ENCODE measurements at places on chromosomes 6 and 20. TPM values are rescaled to one million over a fixed set of nuclear protein-coding genes. Genes with fewer than 3 reads are reported as not detected.
A peak's percentile ranks its signal among the peaks of the same experiment; 100 is the strongest.

Gene TCFL5
- 17.6 TPM for total RNA-seq

GRCh38 chr6:3693831-3694230 lies 57.7 kb downstream of the PXDC1 start:
- H3K27ac ChIP-seq, result no peak overlapping the region
- no peaks in the 10 kb centered on the region for H3K27me3 ChIP-seq
- H3K4me1 ChIP-seq, result no peaks in the 10 kb centered on the region
- H3K4me3 ChIP-seq, result no peak overlapping the region
- H3K36me3 ChIP-seq, result no peaks in the 10 kb centered on the region

GRCh38 chr6:19303383-19303782 lies 533.8 kb upstream of the ID4 start:
- H3K4me3 ChIP-seq, result peak overlapping the region; percentile 23
- no peak for DNase-seq
- peaks cover 17% of the 10 kb centered on the region for H3K4me1 ChIP-seq

DNA sequence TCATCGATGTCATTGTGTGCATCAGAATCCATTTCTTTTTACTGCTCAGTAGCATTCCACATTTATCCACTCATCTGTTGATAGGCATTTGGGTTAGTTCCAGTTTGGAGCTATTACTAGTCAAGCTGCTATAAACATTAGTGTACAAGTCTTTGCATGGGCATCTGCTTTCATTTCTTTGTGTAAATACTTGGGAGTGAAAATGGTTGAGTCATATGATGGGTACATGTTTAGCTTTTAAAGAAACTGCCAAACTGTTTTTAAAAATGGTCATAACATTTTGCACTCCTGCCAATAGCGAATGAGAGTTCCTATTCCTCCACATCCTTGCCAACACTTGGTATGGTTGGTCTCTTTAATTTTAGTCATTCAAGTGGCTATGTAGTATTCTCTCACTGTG lies 21.2 kb upstream of the SLC22A2 start:
- no peak overlapping the region for H3K4me3 ChIP-seq
- no peak for DNase-seq
- H3K27ac ChIP-seq, result no peak overlapping the region
- H3K27me3 ChIP-seq, result no peaks in the 10 kb centered on the region

Gene SCRT2
- not detected for total RNA-seq

Gene TPBG
- total RNA-seq, result 118 TPM

DNA sequence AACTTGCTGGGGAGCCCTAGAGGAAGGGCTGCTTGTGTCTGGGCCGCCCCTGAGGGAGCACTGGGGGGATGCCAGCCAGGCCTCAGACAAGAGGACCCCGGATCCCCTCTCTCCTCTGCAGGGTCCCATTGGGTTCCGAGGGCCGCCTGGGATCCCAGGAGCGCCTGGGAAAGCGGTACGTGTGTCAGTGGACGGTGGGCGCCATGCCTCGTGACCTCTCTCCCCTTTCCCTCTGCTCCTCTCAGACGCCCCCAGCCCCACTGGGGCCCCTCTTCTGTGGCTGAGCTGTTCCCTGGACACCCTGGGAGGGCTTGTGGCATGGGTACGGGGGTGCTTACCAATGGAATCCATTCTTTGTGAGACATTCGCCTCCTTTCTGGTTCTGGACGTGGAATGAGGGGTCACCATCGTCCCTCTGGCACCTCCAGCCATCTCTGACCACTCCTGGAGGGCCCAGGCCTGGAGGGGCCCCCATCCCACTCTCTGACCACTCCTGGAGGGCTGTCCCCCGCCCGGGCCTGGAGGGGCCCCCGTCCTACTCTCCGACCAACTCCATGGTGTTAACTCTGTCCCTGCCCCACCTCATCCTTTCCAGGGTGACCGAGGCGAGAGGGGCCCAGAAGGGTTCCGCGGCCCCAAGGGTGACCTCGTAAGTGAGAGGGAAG lies 9.9 kb downstream of the COL9A3 start:
- no peaks in the 10 kb centered on the region for H3K27me3 ChIP-seq
- DNase-seq, result no peak
- no peaks in the 10 kb centered on the region for H3K36me3 ChIP-seq
- no peak overlapping the region for H3K27ac ChIP-seq

- H3K27me3 ChIP-seq, result no peaks in the 10 kb centered on the region
- DNase-seq, result no peak
- H3K36me3 ChIP-seq, result no peaks in the 10 kb centered on the region
- H3K4me1 ChIP-seq, result peaks cover 31% of the 10 kb centered on the region
Measured at GRCh38 chr6:161029195-161029809, 37.7 kb downstream of the MAP3K4 start.

Gene MYO6
- total RNA-seq, result 12.2 TPM

- H3K36me3 ChIP-seq, result no peaks in the 10 kb centered on the region
- H3K27ac ChIP-seq, result no peak overlapping the region
- no peak for DNase-seq
- H3K27me3 ChIP-seq, result no peaks in the 10 kb centered on the region
- no peak overlapping the region for H3K4me3 ChIP-seq
Measured at GRCh38 chr6:142387997-142388815, 86.4 kb downstream of the ADGRG6 start.

DNA sequence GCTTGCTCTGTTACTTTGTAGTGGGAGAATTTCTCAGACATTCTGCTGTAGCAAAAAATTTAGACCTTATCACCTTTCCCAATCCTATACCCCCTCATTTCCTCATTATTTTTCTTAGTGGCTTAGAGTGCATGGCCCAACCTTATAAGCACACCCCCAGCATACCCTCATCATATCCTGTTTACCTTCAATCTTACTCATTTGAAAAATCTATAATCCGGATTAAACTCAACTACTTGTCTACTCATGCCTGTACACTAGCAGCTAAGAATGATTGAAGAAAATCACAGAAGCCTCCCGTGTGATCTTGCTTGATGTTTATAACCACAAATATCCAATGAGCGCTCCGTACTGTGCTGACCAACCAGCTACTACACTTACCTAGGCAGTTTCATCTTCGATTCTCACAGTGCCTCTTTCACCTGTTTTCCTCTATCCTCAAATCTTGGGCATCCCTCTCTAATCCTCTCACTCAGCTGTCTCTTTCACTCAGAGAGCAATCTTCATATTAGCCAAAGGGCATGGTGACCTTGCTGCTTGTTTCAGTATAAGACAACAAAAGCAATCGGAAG lies 36.6 kb downstream of the AIG1 start:
- no peaks in the 10 kb centered on the region for H3K27me3 ChIP-seq
- no peak for DNase-seq
- H3K4me1 ChIP-seq, result no peaks in the 10 kb centered on the region

DNA sequence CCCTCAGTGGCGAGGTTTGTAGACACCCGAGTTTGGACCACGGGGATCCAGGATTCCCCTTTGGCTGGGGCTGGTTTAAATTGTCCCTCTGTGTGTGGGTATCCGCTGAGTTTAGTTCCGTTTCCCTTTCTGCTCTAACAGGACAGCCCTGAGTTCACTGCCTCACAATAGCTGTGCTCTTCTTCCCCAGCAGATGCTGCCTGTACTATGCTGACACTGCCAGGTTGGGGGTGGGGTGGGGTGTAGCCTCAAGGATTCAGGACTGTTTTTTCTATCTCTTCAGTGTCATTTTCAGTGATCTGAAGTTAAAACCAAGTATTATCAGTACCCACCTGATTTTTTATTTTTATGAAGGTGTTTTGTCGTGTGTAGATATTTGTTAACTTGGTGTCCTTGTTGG lies 655.0 kb downstream of the COL12A1 start:
- no peaks in the 10 kb centered on the region for H3K4me1 ChIP-seq
- H3K27me3 ChIP-seq, result no peaks in the 10 kb centered on the region
- no peak overlapping the region for H3K4me3 ChIP-seq

Gene PSORS1C1
- total RNA-seq, result 1.1 TPM

Gene RIMS4
- 1.2 TPM for total RNA-seq

Gene TSPO2
- total RNA-seq, result not detected

- no peaks in the 10 kb centered on the region for H3K27me3 ChIP-seq
- no peak overlapping the region for H3K27ac ChIP-seq
- H3K4me3 ChIP-seq, result no peak overlapping the region
Measured at GRCh38 chr6:81792826-81793225, 40.3 kb upstream of the TENT5A start.

DNA sequence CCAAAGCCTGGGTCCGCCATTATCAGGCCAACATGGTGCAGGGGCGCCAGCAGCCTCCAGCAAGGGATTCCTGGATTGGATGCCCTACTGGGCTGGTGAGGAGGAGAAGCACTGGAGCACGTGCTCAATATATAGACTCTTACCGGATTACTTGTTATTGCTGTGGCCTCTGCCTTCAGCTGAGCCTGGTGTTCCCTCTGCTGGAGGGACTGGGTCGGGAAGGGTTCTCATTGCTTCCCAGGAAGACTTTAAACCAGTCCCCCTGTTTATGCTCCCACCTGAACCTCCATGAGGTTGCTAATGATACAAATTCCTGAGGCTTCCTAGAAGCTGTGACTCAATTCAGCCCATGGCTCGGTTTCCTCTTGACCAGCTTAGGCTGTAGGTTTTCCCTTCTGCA lies 186.7 kb upstream of the ARID1B start:
- H3K4me1 ChIP-seq, result no peaks in the 10 kb centered on the region
- H3K36me3 ChIP-seq, result no peaks in the 10 kb centered on the region
- H3K4me3 ChIP-seq, result no peak overlapping the region
- no peak overlapping the region for H3K27ac ChIP-seq

Gene WFDC6
- total RNA-seq, result not detected

Gene WFDC2
- not detected for total RNA-seq

GRCh38 chr20:45774945-45775344 lies 16.7 kb downstream of the WFDC3 start:
- H3K27me3 ChIP-seq, result no peaks in the 10 kb centered on the region
- no peak overlapping the region for H3K4me3 ChIP-seq
- H3K27ac ChIP-seq, result no peak overlapping the region
- no peak for DNase-seq

Gene HMGA1
- total RNA-seq, result 19.0 TPM

GRCh38 chr20:45325371-45325770 lies 17.3 kb upstream of the MATN4 start:
- no peak overlapping the region for H3K4me3 ChIP-seq
- H3K27me3 ChIP-seq, result no peaks in the 10 kb centered on the region
- H3K4me1 ChIP-seq, result no peaks in the 10 kb centered on the region
- no peak overlapping the region for H3K27ac ChIP-seq
- H3K36me3 ChIP-seq, result peaks cover 56% of the 10 kb centered on the region

Gene MYBL2
- total RNA-seq, result 0.33 TPM

- no peaks in the 10 kb centered on the region for H3K36me3 ChIP-seq
- peaks cover 4% of the 10 kb centered on the region for H3K4me1 ChIP-seq
- no peaks in the 10 kb centered on the region for H3K27me3 ChIP-seq
Measured at GRCh38 chr20:55135923-55136322, 660.5 kb downstream of the DOK5 start.

DNA sequence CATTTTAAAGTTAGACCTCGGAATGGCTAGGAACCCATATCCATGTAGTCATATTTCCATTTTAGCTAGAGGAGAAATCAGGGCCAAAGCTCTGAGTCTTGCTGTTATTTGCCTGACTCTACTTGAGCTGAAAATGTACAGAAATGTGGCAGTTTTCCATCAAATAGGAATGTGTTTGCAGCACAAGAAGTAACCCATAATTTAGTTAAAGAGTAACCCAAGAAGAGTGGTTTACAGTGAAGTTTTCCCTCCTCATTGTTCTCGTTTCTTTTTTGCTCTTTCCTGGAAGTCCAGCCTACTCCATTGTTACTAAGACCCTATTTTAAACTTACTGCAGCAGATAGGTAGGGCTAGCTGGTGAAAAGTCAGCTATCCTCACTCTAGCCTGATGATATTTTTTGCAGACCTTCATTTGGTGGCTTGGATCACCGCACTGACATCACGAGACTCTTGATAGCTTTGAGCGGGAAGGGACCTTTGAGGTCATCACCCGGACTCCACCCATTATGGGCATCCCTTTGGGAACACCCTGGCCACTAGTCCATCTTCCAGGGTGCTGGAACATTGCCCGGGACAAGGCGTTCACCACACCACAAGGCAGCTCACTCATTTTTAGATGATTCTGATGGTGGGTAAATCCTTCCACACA lies 28.0 kb upstream of the ADGRF5 start:
- H3K4me1 ChIP-seq, result peaks cover 5% of the 10 kb centered on the region
- no peak overlapping the region for H3K4me3 ChIP-seq
- H3K27ac ChIP-seq, result peak overlapping the region; percentile 49
- H3K27me3 ChIP-seq, result no peaks in the 10 kb centered on the region

- peaks cover 17% of the 10 kb centered on the region for H3K4me1 ChIP-seq
- peak overlapping the region; percentile 97 for H3K4me3 ChIP-seq
- no peak for DNase-seq
- peaks cover under 1% of the 10 kb centered on the region for H3K36me3 ChIP-seq
Measured at GRCh38 chr20:18588574-18588933, 700 bp downstream of the DTD1 start.

Gene SDC4
- total RNA-seq, result 77.2 TPM

GRCh38 chr6:154617175-154617574 lies 106.7 kb upstream of the CNKSR3 start:
- H3K4me1 ChIP-seq, result no peaks in the 10 kb centered on the region
- no peak for DNase-seq
- no peak overlapping the region for H3K27ac ChIP-seq
- H3K27me3 ChIP-seq, result no peaks in the 10 kb centered on the region
- H3K4me3 ChIP-seq, result no peak overlapping the region

Gene BPIFB1
- not detected for total RNA-seq

- no peak overlapping the region for H3K27ac ChIP-seq
- no peak for DNase-seq
- H3K4me1 ChIP-seq, result no peaks in the 10 kb centered on the region
- H3K36me3 ChIP-seq, result no peaks in the 10 kb centered on the region
- no peaks in the 10 kb centered on the region for H3K27me3 ChIP-seq
- H3K4me3 ChIP-seq, result no peak overlapping the region
Measured at GRCh38 chr6:108195209-108195608, 29.4 kb downstream of the NR2E1 start.

- peak overlapping the region; percentile 92 for H3K27ac ChIP-seq
- no peaks in the 10 kb centered on the region for H3K27me3 ChIP-seq
- no peaks in the 10 kb centered on the region for H3K36me3 ChIP-seq
- H3K4me1 ChIP-seq, result peaks cover 100% of the 10 kb centered on the region
- no peak overlapping the region for H3K4me3 ChIP-seq
- DNase-seq, result no peak
Measured at GRCh38 chr20:49397525-49397924, 84.9 kb downstream of the KCNB1 start.

DNA sequence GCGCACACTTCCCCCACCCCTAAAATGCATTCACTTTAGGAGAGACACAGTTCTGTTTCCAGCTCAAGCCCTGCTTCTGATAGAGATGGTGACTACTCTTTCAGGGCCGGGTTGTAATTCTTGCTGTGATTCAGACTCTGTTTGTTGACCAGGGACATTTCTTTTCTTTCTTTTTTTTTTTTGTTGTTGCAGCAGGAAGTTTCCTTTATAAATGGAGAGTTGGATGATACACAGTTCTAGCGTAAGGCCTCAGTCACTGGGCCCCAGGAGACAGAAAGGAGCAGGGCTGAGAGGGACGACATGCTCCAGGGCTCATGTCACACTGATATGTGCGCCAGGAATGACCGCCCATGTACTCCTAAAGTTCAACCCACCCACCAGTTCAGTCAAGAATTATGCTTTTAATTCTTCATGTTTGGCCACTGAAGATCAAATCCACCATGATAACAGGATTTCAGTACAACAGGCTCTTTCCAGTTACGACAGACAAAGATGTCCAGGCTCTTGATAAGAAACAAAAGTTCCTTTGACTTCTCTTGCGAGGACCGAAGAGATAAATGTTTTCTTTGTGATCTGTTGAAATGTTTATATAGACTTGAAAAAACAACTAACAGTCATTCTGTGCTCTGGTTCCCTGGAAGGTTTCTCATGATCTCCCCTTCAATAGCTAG lies 142.5 kb downstream of the CD164 start:
- no peak overlapping the region for H3K4me3 ChIP-seq
- peak; percentile 24 for DNase-seq
- no peaks in the 10 kb centered on the region for H3K36me3 ChIP-seq
- no peaks in the 10 kb centered on the region for H3K4me1 ChIP-seq

Data from esophagus muscularis mucosa (tissue), 4 donors.